ENCODE measurements at places on chromosomes 3 and 15.

GRCh38 chr15:81758818-81759284 is 287.0 kb downstream of the MEX3B start:
- DNase-seq, result no peak

DNA sequence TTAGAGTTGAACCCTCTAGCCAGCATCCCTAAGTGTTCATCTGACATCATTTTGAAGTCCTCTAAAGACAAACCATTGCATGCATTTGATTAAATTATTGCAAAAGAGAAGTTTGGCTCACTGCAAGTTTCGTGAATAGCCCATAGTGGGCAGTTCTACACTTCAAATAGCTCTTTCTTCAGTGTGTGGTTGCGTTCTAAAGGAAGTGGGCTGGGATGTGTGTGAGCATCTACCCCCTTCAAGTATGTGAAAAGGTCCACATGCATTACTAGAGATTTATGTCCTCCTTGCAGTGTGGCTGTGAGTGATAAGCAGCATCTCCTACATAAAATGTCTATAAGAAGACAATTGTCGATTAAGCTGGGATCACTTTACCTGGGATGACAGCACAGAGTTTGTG is 54.6 kb downstream of the SST start:
- DNase-seq, result no peak

GRCh38 chr3:169955406-169955805 is 11.2 kb upstream of the SEC62 start:
- no peak for DNase-seq

- DNase-seq, result no peak
Measured at GRCh38 chr3:24490151-24490550, 4.5 kb downstream of the THRB start.

Measured in astrocyte of the hippocampus (primary cell).